ENCODE measurements at places on chromosomes 1 and 21.

GRCh38 chr1:37811027-37811655 is 3.1 kb upstream of the YRDC start:
- H3K27ac ChIP-seq = no peak overlapping the region
- peaks cover 42% of the 10 kb centered on the region for H3K36me3 ChIP-seq
- H3K4me3 ChIP-seq = no peak overlapping the region

DNA sequence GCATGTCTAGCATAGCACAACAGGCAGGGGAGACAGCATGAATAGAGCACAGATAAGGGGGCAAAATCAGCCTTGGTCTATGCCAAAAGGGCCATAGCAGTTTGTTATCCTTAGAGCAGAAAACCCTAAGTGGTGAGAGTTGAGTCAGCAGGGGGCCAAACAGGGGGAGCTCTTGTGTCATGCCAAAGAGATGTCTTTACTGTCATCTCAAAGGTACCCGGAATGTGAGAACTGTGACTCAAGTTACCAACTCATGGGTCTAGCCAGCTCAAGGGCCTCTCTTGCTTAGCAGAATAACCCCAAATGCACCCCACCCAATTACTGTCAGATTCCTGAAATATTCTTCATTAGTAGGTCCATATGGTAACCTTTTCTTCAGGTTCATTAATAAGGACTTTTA is 45.9 kb upstream of the NRDC start:
- no peaks in the 10 kb centered on the region for H3K4me1 ChIP-seq
- no peak for DNase-seq
- H3K4me3 ChIP-seq = no peak overlapping the region
- no peaks in the 10 kb centered on the region for H3K27me3 ChIP-seq
- H3K27ac ChIP-seq = no peak overlapping the region

GRCh38 chr1:83813576-83813975 is 185.4 kb downstream of the TTLL7 start:
- H3K27ac ChIP-seq = no peak overlapping the region
- H3K4me1 ChIP-seq = no peaks in the 10 kb centered on the region
- H3K4me3 ChIP-seq = no peak overlapping the region
- no peaks in the 10 kb centered on the region for H3K27me3 ChIP-seq

- no peak overlapping the region for H3K4me3 ChIP-seq
- no peak overlapping the region for H3K27ac ChIP-seq
- no peak for DNase-seq
- H3K36me3 ChIP-seq = no peaks in the 10 kb centered on the region
- H3K27me3 ChIP-seq = no peaks in the 10 kb centered on the region
These were observed 179.1 kb downstream of the DUSP10 start for GRCh38 chr1:221562542-221563475.

DNA sequence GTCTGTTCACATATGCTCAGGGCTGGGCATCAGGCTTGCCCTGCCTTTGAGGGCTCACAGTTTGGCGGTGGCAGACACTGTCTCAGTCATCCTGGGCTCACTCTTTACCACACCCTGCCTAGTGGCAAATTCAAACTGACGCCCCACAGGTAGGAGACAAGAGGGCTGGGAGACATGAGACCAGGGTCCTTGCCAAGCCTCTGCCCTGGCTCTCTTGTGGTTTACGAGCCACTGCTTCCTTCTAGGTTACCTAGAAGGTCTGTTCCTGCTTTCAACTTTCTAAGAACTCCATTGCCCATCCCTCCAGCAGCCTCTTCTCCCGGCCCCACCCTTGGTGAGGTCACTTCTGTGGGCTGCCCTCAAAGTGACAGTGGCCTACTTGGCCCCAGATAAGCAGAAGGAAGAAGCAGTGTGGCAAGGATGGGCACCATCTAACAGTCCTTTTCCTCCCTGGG is 10.5 kb downstream of the KIF21B start:
- DNase-seq = no peak
- H3K27me3 ChIP-seq = peaks cover 14% of the 10 kb centered on the region
- H3K27ac ChIP-seq = no peak overlapping the region
- H3K36me3 ChIP-seq = no peaks in the 10 kb centered on the region

GRCh38 chr1:117007719-117008013 is 6.1 kb downstream of the CD101 start:
- no peaks in the 10 kb centered on the region for H3K36me3 ChIP-seq
- no peaks in the 10 kb centered on the region for H3K27me3 ChIP-seq
- H3K4me1 ChIP-seq = no peaks in the 10 kb centered on the region
- no peak for DNase-seq

GRCh38 chr1:21825393-21825792 is 13.3 kb downstream of the LDLRAD2 start:
- no peaks in the 10 kb centered on the region for H3K27me3 ChIP-seq
- DNase-seq = no peak
- H3K27ac ChIP-seq = no peak overlapping the region
- no peaks in the 10 kb centered on the region for H3K4me1 ChIP-seq
- peaks cover 4% of the 10 kb centered on the region for H3K36me3 ChIP-seq
- no peak overlapping the region for H3K4me3 ChIP-seq

GRCh38 chr1:45103534-45103933 is 91.5 kb downstream of the UROD start:
- no peak overlapping the region for H3K27ac ChIP-seq
- H3K4me3 ChIP-seq = no peak overlapping the region
- DNase-seq = no peak

DNA sequence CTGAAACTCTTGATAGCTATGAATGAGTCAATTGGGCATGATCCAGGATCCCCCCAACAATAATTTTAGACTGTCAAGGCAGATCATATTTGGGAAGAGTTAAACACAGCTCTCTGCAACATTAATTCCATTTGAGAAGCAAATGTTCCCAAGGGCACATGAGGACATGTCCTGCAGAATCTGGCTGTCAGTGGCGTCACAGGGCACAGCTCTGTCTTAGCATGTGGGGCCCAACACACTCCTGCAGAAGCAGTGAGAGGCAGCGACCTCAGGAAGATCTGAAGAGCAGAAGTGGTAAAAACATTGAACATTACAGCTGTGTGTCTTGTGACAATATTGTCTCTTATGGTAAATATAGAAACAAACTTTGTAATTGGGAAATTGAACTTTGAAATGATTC is 197.1 kb upstream of the PBX1 start:
- DNase-seq = no peak
- no peak overlapping the region for H3K4me3 ChIP-seq
- no peaks in the 10 kb centered on the region for H3K36me3 ChIP-seq
- no peaks in the 10 kb centered on the region for H3K4me1 ChIP-seq
- H3K27ac ChIP-seq = no peak overlapping the region
- no peaks in the 10 kb centered on the region for H3K27me3 ChIP-seq

- peaks cover 4% of the 10 kb centered on the region for H3K4me1 ChIP-seq
- no peak overlapping the region for H3K27ac ChIP-seq
- no peak overlapping the region for H3K4me3 ChIP-seq
- H3K27me3 ChIP-seq = no peaks in the 10 kb centered on the region
- no peak for DNase-seq
These were observed 448.6 kb downstream of the KIF26B start for GRCh38 chr1:245603311-245603865.

All from small intestine (tissue), 16 donors.